ENCODE measurements at places on chromosomes 1 and 21.

GRCh38 chr1:75131565-75132241 lies 2.5 kb upstream of the LHX8 start:
- DNase-seq, result no peak

- DNase-seq, result no peak
Measured at GRCh38 chr1:19074902-19075721, 118.6 kb upstream of the IFFO2 start.

DNA sequence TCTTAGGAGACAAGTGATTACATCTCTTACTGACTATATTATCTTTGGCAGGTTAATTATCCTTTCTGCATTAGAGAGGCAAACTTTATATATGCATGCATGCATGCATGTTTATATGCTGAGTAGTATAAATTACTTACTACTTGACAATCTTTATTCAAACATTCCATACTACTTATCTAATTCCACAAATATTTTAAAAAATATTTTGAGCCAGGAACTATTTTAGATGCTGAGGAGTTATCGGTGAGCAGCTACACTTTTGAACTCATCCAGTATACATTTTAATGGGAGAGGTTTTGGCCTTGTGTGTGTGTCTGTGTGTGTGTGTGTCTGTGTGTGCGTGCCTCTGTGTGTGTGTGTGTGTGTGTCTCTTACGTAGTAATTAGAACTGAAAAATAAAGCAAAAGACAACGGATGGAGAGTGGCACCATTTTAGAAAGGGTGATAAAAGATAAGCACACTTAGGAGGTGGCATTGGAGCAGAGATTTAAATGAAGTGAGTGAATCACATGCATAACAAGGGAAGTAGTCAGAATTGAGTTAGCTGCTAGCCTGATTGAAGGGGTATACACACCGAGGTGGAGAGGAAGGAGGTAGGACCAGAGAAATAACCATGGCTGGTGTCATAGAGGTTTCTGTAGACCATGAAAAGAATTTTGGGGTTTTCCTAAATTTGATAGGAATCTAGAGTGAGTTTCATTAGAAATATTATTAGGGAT lies 1488.4 kb downstream of the MRPL39 start:
- no peak for DNase-seq

DNA sequence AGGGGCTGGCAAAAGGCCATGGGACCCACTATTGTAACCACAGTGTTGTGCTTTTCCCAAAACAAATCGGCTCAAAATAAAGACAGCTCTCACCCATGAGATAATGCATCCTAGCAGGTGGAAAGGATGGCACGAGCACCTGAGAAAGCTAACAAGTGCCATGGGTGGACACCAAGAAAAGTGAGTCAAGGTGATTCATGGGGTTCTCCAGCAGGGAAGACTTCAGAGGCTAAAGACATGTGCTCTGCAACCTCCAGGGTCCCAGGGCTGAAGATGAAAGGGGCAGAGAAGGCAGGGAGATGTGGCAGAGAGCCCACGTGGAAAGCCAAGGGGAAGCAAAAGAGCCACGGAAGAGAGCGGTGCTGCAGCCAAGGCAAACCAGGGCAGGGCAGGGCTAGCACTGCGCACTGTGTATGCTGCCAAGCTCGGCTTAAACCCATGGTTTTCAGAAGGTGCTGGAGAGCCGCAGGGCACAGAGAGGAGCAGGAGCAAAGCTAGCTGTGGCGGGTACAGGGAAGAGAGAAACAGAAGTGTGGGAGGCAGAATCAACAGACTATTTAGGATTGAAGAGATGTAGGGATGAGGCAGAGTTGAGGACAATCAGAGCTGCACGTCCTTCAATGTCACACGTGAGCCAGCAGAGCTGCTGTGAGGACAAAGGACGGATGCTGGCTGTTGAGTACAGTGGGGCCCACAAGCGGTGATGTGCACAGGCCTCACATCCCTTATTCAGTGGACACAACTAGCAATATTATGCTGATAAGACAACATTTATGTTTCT lies 41.8 kb upstream of the C1orf198 start:
- DNase-seq, result no peak

DNA sequence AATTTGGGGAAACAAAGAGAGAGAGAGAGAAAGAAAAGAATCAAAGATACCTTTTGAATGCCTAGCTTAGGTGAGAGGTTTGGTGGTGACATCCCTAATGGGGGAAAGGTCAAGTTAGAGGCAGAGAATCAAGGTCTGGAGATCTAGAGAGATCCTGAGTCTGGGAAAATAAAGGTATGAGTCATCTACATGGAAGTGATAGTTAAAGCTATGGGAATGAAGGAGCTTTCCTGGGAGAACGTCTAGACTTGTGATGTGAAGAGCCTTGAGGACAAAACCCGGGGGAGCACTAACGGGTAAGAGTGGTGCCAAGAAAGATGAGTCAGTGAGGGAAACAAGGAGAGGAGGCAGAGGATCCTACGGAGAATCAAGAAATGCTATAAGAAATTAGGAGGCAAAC lies 110.8 kb upstream of the RUNX1 start:
- DNase-seq, result no peak

- DNase-seq, result no peak
Measured at GRCh38 chr1:226349801-226350518, 41.0 kb upstream of the LIN9 start.

- DNase-seq, result no peak
Measured at GRCh38 chr1:235051521-235051920, 77.1 kb downstream of the TOMM20 start.

DNA sequence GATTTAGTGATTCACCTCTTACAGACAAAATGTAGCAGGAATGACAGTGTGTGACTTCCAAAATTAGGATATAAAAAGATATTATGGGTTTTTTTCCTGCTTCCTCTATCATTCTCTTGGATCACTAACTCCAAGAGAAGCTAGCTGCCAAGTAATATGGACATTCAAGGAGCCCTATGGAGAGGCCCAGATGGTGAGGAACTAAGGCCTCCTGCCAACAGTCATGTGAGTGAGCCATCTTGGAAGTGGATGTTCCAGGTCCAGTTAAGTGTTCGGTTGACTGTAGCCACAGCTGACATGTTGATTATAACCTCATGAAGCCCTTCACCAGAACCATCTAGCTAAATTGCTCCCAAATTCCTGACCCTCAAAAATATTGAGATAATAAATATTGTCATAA lies 38.8 kb downstream of the CD160 start:
- no peak for DNase-seq
